ENCODE measurements at places on chromosomes 16 and 17. TPM values are rescaled to one million over a fixed set of nuclear protein-coding genes. Genes with fewer than 3 reads are reported as not detected.

SYT17 gene
- not detected for total RNA-seq

MYO19 gene
- total RNA-seq = 114 TPM

MMP15 gene
- total RNA-seq = 0.25 TPM

NUPR1 gene
- total RNA-seq = not detected

DNASE1L2 gene
- 0.51 TPM for total RNA-seq

NKD1 gene
- total RNA-seq = 3.6 TPM

GALR2 gene
- 1.6 TPM for total RNA-seq

CHST4 gene
- 0.16 TPM for total RNA-seq

SPNS2 gene
- total RNA-seq = 0.95 TPM

ENPP7 gene
- 0.16 TPM for total RNA-seq

KRT25 gene
- not detected for total RNA-seq

OTOA gene
- 0.09 TPM for total RNA-seq

MILR1 gene
- 1.3 TPM for total RNA-seq

APRT gene
- 240 TPM for total RNA-seq

PRKCB gene
- 105 TPM for total RNA-seq

SLC16A11 gene
- total RNA-seq = 3.1 TPM

KRT32 gene
- not detected for total RNA-seq

NPIPA8 gene
- not detected for total RNA-seq

FOXF1 gene
- not detected for total RNA-seq

PLA2G10 gene
- not detected for total RNA-seq

TMEM235 gene
- not detected for total RNA-seq

IGSF6 gene
- total RNA-seq = not detected

OR1F1 gene
- not detected for total RNA-seq

TPSD1 gene
- not detected for total RNA-seq

ZNF205 gene
- not detected for total RNA-seq

KCNJ12 gene
- total RNA-seq = not detected

NOS2 gene
- not detected for total RNA-seq

NEUROD2 gene
- not detected for total RNA-seq

NDRG4 gene
- 1.3 TPM for total RNA-seq

TBC1D3L gene
- 14.4 TPM for total RNA-seq

CHST6 gene
- total RNA-seq = not detected

GRIN2A gene
- not detected for total RNA-seq

TBX6 gene
- 2.5 TPM for total RNA-seq

HBM gene
- not detected for total RNA-seq

SLC47A2 gene
- not detected for total RNA-seq

CD300E gene
- total RNA-seq = not detected

CDRT15L2 gene
- not detected for total RNA-seq

ACSF3 gene
- total RNA-seq = 45.9 TPM

KRT13 gene
- total RNA-seq = not detected

UBTF gene
- total RNA-seq = 135 TPM

MEOX1 gene
- 0.47 TPM for total RNA-seq

LDHD gene
- total RNA-seq = not detected
